Right renal cortex interstitium (tissue), 3 donors: ENCODE measurements at places on chromosomes 2 and 18. TPM values are rescaled to one million over a fixed set of nuclear protein-coding genes. Genes with fewer than 3 reads are reported as not detected.

WDR35 gene
- 30.7 TPM for polyA plus RNA-seq

COL6A3 gene
- polyA plus RNA-seq, result 223 TPM

XRCC5 gene
- polyA plus RNA-seq, result 364 TPM

SCYGR4 gene
- polyA plus RNA-seq, result not detected

TTR gene
- 0.25 TPM for polyA plus RNA-seq

NDC80 gene
- 24.5 TPM for polyA plus RNA-seq

CRACDL gene
- polyA plus RNA-seq, result 3.0 TPM

SNTG2 gene
- 2.7 TPM for polyA plus RNA-seq

CHRND gene
- polyA plus RNA-seq, result 0.74 TPM
